ENCODE measurements at places on chromosomes 16 and 17.

DNA sequence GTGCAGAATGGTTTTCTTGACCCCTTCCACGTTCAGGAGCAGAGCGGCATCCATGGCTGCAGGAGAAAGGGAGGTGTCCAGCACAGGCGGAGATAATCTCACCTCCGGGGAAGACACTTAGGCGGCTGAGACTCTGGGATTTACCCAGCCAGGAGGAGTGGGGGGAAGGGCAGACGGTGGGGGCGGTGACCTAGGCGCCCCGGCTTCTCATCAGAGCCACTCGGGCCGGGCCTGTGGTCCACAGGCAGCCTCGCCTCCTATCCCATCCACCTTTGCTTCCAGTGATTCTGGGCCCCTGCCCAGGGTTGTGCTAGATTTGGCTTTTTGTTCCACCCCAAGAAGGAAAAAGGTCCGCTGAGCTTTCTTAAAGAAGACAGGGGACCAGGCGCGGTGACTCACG is at the start of gene AIPL1:
Gene AIPL1, minus strand, starts transcription at position 71 of the 400 bp plus-strand sequence. Its CDS starts 17 bp downstream, at position 54.
- DNase-seq: no peak

DNA sequence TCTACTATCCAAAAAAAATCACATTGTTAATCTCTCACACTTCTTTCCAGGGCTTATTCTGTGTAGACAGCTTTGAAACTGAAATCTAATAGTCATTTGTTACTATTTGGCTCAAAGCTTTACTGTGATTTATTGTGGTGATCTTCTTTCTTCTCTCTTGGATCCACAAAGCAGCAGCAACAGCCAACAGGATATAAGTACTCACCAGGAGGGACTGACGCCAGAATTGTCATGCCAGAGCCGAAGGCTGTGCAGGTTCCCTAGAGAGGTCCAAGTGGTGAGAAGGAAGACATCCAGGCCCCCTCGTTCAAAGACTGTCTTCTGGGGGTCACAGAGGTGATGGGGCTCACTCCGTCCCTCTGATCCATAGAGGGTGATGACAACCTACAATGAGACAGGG is 33.3 kb downstream of the PKD1L3 start:
- DNase-seq: no peak

DNA sequence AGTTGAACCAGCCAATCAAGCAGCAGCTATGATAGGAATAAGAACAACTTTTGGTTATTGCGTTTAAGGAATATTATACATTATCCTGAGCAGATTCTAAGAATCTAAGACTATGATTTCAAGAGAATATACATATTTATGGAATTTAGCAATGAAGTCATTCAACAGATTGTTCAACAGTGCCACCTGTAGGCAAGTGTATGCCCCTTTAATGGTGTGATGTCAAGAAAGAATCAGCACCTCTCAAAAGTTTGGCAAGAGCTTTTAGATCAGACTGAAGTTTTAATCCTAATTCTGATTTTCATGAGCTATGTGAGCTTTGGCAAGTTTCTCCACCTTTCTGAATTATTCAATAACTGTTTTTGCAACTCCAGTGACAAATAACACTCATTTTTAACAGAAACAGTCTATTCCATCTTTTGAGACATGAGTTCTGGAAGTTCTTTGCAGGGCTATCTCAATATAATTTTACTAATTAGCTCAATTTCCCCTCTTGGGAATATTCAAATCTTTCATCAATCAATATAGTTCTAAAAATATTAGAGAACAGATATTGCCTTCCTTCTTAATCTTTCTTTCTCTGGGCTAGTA is 474.3 kb upstream of the TOM1L1 start:
- no peak for DNase-seq

DNA sequence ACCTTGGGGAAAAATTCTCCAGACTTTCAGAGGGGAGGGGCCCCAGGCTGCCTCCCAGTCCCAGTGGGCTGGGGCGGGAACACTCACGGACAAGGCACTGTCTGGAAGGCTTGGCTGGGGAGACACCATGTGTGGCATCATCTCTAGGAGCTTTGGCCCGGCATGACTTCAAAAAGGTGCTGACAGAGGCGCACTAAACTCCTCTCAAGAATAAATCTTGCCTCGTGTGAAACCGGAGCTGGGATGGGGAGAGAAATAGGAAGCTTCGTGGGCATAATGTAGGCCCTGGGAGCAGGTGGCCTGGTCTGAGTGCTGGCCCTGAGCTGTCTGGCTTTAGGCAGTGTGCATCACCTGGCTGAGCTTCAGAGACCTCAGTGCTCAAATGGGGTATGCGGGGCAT is 5.7 kb downstream of the WSCD1 start:
- no peak for DNase-seq

DNA sequence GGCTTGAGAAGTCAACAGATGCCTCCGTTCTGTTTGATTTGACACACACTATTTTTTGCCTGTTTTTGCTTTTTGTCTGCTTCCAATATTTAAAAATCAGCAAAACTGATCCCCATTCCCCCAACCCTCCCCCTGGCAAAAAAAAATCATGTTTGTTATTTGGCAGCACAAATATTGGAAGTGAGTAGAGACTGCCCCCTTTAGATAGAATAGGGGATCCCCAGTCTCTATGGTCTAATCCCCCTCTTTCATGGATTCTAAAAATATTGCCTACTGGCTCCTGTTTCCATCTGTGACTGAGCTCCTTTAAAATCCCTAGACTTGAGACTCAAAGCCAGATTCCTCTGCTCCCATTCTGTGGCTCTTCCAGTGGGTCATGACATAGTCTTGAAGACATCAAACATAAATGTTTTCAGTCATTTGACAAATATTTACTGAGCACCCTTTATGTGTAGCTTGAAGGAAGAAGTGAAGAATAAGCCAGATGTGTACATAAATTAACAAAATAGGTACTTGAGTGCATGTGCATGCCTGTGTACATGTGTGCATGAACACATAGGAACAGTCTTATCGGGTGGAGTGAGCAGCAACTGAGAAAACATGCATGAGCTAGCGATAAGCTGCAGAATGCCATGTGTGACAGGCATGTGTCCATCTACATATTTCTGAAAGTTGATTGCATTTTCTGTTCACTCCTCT is 101.2 kb downstream of the SALL1 start:
- DNase-seq: no peak

GRCh38 chr17:4658478-4659305 is 17.2 kb upstream of the ALOX15 start:
- no peak for DNase-seq

GRCh38 chr16:89277641-89278341 is 60.3 kb downstream of the ZNF778 start:
- DNase-seq: no peak

DNA sequence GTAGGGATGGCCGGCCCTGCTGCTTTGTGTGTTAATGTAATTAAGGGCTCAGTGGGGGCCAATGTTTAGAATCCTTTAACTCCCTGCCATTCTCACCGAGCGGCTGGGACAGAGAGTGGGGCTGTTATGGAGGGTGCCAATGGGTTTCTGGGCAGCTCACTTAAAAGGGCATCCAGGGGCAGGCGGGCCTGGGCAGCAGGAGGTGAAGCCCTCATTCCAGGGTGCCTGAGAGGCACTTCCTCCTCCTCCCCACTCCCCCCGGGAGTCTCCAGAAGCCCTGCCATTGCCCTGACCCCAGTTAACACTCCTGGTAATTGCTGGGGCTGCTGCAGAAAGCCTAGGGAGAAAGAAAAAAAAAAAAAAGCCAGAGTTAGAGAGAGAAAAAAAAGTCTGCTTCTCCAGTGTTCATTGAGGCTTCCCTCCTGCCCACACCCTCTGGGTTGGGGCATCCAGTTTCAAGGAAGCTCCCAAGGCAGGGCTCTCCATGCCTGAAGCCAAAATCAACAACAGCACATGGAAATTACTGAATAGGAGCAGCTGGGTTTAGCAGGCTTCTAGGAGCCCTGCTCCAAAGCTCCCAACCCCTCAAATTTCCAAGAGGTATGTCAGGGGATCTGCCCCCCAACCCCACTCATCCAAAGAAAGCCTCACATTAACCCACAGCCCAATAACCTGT is 28.0 kb downstream of the CUEDC1 start:
- DNase-seq: no peak

- DNase-seq: no peak
Measured at GRCh38 chr16:74035816-74036215, 260.8 kb upstream of the PSMD7 start.

- no peak for DNase-seq
Measured at GRCh38 chr16:50311891-50312501, 45.6 kb downstream of the ADCY7 start.

DNA sequence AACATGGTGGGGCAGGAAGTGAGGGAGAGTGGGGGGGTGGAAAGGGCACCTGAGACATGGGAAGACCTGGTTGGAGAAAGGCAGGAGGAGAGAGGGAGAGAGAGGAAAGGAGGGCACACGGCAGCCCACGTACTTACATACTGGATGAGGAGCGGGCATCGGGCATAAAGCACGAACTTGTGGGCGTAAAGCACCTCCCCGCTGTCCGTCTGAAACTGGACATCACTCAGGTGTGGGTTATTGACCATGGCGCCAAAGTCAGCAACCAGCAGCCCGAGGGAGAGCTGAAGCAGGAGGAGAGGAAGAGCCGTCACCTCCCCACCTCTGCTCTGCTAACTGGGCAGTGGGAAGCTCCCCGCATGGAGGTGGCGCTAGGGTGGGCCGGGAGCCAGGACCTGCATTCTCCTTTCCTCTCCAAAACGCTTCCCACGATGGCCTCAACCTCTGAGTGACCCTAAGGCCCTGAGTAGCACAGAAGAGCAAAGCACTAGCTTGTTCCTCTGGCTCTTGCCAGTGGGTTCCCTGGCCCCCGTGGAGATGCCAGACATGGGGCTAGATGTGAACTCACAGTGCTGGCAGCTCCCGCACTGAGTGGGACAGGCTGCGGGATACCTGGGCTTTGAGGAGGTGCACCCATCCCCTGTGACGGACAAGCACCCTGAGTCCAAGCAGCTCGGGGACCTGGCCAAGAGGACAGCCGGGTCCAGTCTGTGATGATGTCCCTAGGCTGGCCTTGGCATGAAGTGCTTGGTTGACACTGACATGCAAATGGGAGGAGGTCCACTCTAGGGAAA is 16.9 kb downstream of the SLX4 start:
- no peak for DNase-seq

DNA sequence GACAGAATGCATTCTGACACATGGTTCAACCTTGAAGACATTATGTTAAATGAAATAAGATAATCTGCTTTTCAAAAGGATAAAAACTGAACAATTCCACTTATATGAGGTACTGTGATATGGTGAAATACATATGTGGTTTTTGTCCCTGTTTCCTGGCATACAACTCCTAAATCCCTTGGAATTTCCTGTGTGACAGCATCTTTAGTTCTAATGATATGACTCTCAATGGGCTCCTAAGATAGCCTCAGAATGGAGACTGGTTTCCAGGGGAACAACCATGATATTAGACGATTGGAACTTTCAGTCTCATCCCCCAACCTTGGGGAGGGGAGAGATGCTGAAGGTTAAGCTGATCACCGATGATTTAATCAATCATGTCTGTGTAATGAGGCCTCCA is 37.7 kb upstream of the PHLPP2 start:
- no peak for DNase-seq

DNA sequence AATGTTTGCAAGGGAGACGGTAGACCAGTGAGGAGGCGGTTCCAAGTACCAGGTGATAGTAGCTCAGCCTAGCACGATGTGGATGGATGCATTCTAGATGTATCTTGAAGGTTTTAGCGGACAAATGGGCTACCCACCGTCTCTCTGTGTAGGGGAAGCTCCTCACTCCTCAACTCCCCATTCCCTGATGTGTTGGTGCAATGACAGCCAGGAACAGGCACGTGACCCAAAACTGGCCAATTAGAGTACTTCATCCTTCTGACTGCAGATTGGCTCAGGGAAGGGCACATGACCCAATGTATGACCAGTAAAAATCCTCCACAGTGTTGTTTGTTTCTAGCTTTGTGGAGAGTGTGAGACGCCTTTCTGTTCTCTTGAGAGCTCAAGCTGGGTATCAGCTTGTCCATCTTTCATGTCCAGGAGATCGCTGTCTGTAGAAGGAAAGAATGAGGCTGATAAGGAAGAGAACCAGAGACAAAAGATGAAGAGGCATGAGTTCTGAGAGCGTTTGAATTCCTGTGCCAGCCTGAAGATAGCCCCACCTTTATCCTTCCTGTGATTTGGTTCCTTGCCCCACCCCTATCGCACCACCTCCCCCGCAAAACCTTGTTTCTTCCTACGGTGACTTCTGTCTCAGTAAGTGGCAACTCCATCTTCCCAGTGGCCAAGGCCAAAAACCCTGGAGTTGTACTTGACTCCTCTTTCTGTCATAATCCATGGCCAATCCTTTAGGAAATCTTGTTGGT is 2.3 kb upstream of the BORCS6 start:
- DNase-seq: no peak

- DNase-seq: no peak
Measured at GRCh38 chr17:11245187-11245586, 4.2 kb downstream of the SHISA6 start.

GRCh38 chr17:45230410-45230786 is 8.7 kb downstream of the FMNL1 start:
- no peak for DNase-seq

- no peak for DNase-seq
Measured at GRCh38 chr16:50298591-50299507, 32.5 kb downstream of the ADCY7 start.

DNA sequence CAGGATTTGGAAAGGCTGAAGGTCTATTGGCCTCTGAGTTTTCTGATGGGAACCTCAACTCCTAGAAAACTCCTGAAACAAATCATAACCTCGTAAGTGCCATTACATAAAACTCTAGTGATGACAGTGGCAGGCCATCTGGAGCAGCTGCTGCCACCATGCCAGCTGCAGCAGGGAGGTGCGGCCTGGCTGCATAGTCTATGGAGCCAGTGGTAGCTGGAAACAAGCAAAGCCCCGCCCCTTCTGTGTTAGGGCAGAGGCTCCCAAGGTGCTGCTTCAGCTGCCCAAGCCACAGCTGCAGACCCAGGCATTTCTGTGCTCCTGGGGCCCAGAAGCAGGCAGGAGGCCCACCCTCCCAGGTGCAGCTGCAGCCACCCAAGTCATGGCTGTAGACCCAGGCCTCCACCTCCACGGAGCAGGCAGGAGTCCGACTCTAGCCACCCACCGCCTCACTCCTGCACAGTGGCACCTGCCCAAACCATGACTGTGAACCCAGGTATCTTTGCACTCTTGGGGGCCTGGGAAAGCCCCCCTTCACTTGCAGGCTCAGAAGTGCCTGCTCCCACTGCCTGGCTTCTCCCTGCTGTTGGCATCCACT is 254.1 kb upstream of the KCNJ16 start:
- no peak for DNase-seq

- no peak for DNase-seq
Measured at GRCh38 chr16:31228206-31228605, 11.3 kb upstream of the PYDC1 start.

DNA sequence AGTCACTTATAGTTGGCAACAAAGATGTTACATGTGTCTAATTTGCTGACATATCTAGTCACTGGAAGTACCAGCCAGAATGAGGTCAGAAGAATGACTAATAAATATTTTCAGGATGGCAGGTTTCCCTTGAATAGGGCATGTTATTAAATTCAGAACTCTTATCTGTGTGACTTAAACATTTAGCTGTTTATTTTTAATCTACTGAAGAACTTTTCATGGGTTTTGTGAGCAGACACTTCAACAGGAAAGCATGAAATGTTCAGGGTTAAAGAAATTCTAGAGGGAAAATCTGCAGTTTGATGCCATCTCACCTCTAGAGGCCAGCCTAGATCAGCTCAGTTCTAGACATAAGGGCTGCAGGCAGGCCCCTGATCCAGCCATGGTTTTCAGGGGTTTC is 13.2 kb downstream of the JPT2 start:
- DNase-seq: no peak

- DNase-seq: no peak
Measured at GRCh38 chr17:27318228-27318627, 24.3 kb downstream of the WSB1 start.

All from activated CD4-positive, alpha-beta T cell treated with anti-CD3 and anti-CD28 coated beads, Interleukin-2, amount 50 U/mL, for 24 hours (primary cell).